ENCODE measurements at places on chromosomes 3 and 15.

GRCh38 chr3:50003216-50003615 is 63.3 kb downstream of the RBM6 start:
- DNase-seq = no peak

GRCh38 chr3:55682461-55682860 is 195.4 kb upstream of the WNT5A start:
- DNase-seq = no peak

GRCh38 chr3:114456742-114457141 is 162.9 kb downstream of the TIGIT start:
- no peak for DNase-seq

- DNase-seq = peak; percentile 92
Measured at GRCh38 chr3:188584162-188584529, 430.2 kb downstream of the LPP start.

DNA sequence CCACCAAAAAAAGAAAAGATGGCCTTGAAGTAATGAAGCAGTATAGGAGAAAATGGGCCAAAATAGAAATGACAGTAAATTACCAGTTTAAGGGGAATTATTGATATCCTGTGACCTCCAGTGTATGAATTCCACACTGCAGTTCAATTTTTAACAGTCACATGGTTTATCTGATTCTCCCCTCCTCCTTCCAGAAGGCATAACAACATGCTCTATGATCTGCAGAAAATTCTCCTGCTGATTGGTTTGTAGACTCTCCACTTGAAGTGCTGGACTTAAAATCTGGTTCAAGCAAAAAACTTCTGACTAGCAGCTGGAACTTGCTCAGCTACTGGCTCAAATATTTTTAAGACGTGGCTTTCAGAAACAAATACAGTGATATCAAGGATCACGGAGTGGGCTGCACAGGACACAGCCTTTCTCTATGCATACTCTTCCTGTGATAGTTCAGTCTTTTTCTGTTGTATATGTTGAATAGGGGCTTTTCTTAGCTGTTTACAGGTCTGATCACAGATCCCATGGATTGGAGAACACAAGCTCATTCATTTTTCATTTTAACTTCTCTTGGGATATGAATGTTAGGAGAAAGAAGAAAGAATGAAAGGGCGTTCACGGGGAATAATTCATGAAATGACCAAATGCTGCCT is 211.5 kb downstream of the LSAMP start:
- no peak for DNase-seq

DNA sequence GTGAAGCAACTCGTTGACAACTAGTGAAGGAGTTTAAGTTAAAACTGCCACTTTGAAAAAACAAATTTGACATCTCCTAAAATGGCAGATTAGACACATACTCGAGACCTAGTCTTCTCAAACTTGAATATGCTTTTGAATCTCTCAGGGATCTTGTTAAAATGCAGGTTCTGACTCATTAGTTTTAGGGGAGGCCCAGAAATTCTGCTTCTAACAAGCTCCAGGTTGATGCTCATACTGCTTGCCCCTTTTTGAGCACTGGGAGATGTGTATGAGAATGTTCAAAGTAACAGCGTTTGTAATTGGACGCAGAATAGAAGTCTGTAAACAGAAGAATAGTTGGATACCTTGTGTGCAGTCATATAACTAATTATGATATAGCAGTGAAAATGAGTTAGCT is 1.6 kb downstream of the C3orf38 start:
- DNase-seq = peak; percentile 30

DNA sequence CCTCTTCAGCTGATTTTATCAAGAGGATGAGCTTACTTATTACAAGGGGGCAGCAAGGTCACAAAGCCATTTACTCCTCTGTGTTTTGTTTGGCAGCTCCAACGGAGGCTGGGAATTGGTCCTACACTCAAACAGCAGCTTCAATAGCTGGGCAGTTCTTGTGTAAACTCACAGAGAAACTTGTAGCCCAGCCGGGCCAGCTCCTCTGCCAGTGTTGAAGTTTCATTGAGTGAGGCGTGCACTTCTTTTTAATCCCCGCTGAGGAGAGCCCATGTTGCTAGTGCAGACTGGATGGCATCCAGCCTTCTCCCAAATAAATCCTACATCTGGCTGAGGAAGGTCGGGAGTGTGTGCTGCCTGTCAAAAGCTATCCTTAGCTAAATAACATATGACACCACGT is 59.5 kb downstream of the BFSP2 start:
- peak; percentile 41 for DNase-seq
